ENCODE measurements at places on chromosomes 3 and 15.

DNA sequence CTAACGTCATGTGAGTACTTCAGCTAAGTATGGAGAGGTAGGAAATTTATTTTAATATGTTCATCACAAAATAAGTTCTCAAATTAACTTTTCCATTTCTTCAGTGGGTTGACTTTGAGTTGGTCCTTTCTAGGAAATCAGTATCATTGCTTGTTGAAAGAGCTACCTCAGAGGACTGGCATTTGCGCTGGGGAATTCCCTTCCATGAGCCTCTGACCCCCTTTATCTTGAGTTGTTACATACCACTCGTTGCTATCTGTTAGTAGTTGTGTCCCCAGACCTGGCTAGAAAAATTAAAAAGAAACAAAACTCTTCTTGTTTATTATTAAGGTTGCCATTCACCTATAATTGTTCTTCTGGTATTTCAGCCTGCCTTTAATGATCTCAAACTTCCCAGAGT is 96.8 kb upstream of the ROBO2 start:
- DNase-seq: no peak

DNA sequence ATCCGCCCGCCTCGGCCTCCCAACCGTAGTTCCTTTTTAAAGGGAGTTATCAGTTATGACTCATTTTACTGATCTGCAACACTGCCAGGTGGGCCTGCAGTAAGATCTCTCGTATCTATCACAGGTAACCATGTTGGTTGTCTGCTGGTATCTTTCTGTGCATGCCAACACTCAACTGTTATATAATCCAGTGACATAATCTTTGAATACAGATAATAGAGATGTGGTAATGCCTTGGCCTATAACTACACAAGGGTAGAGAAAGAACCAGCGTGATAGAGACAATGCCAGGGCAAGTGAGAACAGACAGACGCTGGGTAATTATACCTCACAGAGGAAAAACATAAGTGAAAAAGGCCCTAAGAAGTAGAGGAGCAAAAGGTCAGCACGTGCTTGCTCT is 11.0 kb upstream of the ARPP19 start:
- no peak for DNase-seq

- no peak for DNase-seq
Observed at GRCh38 chr15:90062023-90062442, 40.2 kb downstream of the IDH2 start.

DNA sequence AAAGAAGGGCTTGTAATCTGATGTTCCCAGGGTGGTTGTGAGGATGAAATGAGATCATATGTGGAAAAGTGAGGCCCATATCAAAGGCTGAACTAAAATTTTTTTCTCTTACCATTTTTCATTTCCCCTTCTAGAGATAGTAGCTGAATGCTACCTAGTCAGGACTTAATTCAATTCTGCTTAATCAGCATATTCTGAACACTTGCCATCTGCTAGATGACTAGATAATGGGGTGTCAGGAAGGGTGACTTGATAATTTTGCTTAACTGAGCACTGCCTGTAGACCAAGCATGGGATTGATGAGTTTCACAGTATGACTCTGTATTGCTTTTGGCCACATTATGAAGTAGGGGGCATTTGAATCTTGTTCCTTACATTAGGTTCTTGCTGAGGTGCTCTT is 136.2 kb downstream of the CHST2 start:
- no peak for DNase-seq

GRCh38 chr15:82812994-82813393 is 3.6 kb downstream of the WHAMM start:
- DNase-seq: no peak

DNA sequence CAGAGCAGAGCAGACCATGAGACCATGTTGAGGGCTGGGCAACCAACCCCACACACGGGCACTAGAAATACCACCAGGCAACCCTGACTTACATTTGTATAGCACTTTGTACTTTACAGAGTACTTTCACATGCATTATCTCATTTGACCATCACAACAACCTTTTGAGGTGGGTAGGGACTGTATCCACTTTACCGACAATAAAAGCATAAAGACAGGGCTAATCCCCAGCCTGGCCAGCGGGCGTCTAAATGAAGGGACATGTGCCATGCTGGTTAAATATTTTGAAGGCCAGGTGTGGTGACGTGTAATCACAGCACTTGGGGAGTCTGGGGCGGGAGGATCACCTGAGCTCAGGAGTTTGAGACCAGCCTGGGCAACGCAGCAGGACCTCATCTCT is 23.6 kb downstream of the RASGRP1 start:
- DNase-seq: no peak

GRCh38 chr3:56748663-56749231 is 53.0 kb downstream of the ARHGEF3 start:
- DNase-seq: no peak

GRCh38 chr3:118101891-118102290 is 932.8 kb downstream of the IGSF11 start:
- DNase-seq: no peak

- no peak for DNase-seq
Observed at GRCh38 chr15:72092006-72092405, 25.9 kb downstream of the MYO9A start.

GRCh38 chr3:193945143-193945542 is 190.8 kb upstream of the HES1 start:
- no peak for DNase-seq

GRCh38 chr15:63573533-63573932 is 23.7 kb upstream of the FBXL22 start:
- DNase-seq: no peak

Data from LNCaP clone FGC (cell line).